DND-41 (cell line): ENCODE measurements at places on chromosomes 5 and 9.

GRCh38 chr5:150488519-150489359, 19.2 kb upstream of the NDST1 start:
- no peak for DNase-seq

GRCh38 chr5:175285261-175285660, 158.7 kb downstream of the DRD1 start:
- no peak for DNase-seq

DNA sequence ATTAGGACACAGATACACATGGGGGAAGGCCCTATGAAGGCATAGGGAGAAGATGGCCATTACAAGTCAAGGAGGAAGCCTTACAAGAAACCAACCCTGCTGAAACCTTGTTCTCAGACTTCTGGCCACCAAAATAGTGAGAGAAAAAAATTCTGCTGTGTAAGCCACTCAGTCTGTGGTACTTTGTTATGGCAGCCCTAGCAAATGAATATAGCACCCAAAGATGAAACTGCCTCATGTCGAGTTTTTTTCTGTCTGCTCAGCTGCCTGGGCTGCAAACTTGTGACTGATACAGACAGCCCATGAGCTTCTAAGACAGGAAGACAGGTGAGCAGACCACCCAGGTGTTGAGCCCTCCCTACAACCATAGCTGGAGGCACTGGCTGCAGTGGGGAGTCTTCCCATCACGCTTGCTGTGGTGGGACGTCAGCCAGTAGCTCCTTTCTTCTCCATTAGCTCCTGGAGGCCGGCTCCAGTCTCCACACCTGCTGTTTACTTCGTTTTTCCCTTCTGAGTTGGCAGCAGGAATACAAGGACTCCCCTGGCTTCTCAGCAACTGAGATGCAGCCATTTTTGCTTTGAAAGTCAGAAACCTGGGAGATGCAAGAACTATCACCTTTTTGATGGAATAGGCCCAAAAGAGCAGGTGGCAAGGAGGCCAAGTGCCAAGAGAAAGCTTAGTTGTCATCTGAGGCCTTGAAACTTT, 164.9 kb downstream of the SEMA6A start:
- no peak for DNase-seq

DNA sequence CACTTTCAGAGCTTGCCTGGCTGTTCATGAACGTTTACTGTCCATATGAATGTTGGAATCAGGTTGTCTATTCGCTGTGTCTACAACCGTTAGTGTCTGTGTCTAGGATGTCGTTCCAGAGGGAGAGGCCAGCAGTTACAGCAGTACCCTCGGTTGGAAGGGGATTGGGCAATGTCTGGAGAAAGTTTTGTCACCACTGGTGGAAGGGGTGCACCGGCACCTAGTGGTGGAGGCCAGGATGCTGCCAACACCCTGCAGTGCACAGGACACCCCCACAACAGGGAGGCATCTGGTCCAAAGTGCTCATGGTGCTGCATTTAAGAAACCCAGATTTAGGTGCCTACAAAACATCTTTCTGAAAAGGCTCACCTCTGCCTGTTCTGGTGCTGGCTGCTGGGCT, 220.7 kb downstream of the FANCC start:
- DNase-seq, result no peak

- no peak for DNase-seq
Observed at GRCh38 chr5:66351813-66352212, 207.7 kb downstream of the SREK1 start.

DNA sequence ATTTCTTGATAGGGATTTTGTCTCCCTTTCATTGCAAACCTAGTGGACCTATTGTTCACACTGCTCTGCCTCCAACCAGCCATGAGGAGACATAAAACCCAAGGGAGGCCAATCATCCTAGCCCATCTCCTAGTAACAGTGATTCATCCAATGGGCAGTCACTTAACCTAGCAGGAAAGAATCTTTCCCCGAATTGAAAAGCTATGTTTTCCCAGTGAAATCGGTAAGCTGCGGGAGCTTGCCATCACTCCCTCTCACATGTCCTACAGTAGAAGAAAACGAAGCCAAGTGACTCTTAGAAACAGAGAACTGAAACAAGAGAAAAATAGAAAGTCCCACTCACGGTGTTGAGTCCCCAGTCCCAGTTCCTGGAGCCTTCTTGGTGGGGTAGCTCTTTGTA, 123.3 kb downstream of the SUSD1 start:
- no peak for DNase-seq

GRCh38 chr9:99021512-99021911, 77.8 kb downstream of the COL15A1 start:
- no peak for DNase-seq

DNA sequence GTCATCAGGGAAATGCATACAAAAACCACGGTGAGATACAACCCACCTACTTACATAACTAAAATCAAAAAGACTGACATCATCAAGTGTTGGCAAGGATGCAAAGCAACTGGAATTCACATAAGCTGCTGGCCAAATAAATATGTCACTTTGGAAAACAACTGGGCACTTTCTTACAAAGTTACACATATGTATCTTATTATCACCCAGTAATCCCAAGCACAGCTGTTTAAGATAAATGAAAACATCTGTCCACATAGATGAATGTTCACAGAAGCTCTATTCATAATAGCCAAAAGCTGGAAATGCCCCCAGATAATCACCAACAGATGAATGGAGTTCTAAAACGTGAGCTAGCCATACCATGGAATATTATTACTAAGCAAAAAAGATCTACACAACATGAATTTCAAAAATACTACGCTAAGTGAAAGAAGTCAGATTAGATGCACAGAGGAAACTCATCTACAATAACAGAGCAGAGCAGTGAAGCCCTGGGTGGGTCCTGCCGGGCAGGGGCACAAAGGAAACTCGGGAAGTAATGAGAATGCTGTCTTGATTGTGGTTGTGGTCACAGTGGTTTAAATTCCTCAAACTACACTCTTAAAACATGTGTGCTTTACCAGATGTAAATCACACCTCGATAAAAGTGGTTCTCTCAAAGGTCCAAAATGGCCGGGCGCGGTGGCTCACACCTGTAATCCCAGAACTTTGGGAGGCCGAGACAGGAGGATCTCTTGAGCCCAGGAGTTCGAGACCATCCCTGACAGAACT, 8.5 kb downstream of the CAMSAP1 start:
- DNase-seq, result peak; percentile 21

GRCh38 chr5:158951436-158952247, 148.1 kb downstream of the EBF1 start:
- DNase-seq, result no peak

- no peak for DNase-seq
Observed at GRCh38 chr5:177319913-177320588, 8.4 kb upstream of the MXD3 start.

DNA sequence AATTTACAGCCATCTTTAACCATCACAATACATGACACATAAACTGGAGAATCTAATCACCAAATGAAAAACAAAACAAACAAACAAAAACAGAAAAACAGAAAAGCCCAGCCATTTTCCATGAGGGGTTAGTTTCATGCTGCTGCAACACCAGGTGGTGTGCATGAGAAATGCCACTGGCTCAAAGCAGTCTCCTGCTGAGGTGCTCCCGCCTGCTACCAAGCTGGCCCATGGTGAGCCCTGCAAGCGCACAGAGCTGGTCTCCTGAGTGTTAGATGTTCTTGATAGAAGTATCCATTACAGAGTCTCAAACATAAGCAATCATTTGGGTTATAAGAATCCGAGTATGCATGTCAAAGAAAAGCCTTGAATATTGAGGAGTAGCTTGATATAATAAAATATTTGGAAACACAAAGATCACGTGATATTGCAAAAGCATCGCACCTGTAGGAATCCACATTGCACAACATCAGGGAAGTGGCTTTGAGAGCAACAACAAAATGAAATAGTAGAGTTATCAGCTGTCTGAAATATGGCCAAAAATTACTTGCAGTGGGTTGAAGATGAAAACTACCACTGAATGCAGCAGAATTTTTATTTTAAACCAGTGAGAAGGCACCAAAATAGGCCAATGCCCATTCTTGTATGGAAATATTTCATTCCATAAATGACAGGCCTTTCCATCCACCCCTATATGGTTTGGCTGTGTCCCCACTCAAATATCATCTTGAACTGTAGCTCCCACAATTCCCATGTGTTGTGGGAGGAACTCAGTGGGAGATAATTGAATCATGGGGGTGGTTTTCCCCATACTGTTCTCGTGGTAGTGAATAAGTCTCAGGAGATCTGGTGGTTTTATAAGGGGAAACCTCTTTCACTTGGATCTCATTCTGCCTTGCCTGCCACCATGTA, 194.8 kb downstream of the SYK start:
- no peak for DNase-seq

DNA sequence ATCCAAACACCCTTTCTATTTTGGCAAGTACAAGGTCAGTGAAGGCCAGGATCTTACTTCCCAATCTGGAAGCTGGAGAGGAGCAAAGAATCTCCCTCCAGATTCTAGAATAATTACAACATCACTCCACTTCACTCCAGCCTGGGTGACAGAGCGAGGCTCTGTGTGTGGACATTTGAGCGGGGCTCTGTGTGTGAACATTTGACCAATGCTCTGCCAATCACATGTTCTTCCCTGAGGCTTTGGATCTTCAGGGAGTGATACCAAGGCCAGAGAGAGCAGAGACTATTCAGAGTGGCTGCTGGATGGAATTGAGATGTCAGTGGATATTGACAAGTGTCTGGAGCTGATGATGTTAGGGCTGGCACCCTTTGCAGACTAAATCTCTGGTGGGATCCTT, 24.7 kb upstream of the ANKRD34B start:
- no peak for DNase-seq

- no peak for DNase-seq
Observed at GRCh38 chr9:93261281-93261680, 77.3 kb downstream of the WNK2 start.

DNA sequence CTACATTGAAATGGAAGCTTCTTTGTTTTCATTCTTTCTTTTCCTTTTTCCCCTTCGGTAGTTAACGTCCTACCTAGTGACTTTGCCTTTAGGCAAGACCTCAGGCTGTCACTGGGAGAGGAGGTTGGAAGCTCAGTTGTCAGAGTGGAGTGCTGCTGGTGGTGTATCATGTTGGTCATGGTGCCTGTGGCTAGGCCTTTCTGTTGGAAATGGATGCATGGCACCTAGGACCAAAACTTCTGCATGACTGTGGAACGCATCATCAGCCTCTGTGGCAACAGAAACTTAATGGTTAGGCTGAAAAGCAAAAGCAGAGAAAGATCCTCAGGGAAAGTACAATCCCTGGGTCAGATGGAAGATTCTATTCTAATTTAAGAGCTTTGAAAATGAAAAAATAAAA, 57.9 kb downstream of the OSTF1 start:
- DNase-seq, result no peak

DNA sequence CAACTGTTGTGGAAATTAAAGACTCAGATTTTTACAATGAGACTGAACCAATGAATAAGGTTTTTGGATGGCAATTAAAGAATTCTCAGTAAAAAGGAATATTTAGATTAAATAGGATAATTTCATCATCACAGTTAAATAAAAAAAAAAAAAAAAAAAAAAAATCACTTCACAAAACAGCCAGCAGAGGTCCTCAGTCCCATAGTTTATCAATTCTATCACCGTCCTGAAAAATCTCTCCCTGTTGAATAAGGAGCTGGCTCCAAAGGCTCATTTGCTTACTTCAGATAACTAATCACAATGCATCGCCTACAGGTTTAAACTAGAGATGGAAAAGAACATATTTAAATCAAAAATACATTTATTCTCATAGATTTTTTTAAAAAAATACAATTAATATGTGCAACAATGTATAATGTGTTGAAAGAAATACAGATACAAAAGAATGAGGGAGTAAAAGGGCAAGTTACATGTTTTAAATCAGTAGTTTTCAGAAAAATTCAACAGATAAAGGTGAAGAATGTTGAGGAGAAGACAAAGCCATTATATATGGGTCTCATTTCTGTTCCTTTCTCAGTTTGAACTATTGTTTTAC, 175.8 kb upstream of the CHD1 start:
- no peak for DNase-seq

GRCh38 chr5:43042626-43043399, 2.7 kb upstream of the ANXA2R start:
- peak; percentile 85 for DNase-seq

- DNase-seq, result no peak
Observed at GRCh38 chr9:37031902-37032301, 2.2 kb downstream of the PAX5 start.

DNA sequence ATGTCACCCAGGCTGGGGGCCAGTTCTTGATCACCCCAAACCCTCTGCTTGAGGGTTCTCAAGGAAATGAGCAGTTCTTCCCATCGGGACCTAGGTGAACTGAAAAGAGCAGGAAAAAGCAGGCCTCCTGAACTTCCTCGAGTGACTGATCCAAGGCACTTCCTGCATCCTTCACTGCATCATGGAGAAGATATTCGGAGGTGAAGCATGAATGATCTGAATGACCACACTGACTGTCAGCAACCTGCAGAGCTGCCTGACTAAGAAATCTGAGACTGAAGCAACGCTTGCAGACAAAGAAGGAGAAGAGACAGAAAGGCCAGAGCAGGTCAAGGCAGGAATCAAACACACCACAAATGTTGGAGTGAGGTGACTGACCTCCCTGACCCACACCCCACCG, 420.2 kb downstream of the AGTPBP1 start:
- DNase-seq, result no peak

GRCh38 chr5:107023732-107024131, 647.0 kb downstream of the EFNA5 start:
- DNase-seq, result no peak

DNA sequence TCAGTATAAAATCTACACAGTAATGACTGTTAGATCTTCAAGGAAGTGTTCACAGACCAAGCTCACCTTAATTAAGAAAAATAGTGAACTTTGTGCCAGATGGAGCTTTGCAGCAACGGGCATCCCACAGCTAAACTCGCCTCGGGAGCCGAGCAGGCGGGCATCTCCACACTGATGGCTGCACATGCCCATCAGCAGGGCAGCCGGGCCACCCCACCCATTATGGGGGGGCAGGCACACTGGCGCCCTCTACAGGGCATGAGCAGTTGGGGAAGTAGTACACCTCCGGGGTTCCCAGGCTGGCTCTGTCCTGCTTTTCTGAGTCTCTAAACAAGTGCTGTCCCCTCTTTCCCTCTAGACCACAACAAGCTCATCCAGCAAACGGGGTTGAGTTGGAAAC, 21.6 kb downstream of the ANKS6 start:
- no peak for DNase-seq

GRCh38 chr5:109506556-109506955, 96.8 kb upstream of the PJA2 start:
- no peak for DNase-seq

DNA sequence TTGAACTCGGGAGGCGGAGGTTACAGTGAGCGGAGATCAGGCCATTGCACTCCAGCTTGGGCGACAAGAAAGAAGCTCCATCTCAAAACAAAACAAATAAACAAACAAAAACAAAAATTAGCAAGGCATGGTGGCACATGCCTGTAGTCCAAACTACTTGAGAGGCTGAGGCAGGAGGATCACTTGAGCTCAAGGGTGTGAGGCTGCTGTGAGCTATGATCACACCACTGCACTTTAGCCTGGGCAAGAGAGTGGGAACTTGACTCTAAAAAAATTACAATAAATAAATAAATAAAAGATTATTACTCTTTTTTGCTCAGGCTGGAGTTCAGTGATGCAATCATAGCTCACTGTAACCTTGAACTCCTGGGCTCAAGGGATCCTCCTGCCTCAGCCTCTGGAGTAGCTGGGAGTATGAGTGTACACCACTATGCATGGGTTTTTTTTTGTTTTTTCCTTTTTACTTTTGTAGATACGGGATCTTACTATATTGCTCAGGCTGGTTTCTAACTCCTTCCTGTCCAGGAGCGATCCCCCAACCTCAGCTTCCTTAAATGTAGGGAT, 9.0 kb upstream of the DCP2 start:
- no peak for DNase-seq

GRCh38 chr5:17185773-17186172, 31.7 kb upstream of the BASP1 start:
- DNase-seq, result no peak

GRCh38 chr9:20624201-20625002, 2.1 kb upstream of the MLLT3 start:
- peak; percentile 66 for DNase-seq
